ENCODE measurements at places on chromosomes 12 and 14.

- no peak for DNase-seq
Observed at GRCh38 chr12:88781909-88782308, 201.6 kb upstream of the KITLG start.

DNA sequence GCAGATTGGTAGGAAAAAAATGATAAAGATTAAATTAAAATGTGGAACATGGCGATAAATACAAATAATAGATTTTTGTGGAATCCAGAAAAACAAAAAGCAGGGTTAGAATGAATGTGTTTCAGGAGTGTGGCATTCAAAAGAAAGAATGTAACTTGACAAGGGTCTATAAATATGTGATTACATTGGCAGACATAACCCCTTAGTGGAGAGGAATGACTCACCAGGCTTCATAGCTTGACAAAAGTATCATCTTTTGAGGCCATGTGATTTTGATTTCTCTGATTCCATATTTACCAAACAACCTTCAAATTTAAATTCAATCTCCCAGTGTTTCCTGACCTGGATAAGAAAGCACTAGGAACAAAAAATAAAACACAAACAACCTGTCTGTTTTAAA lies 24.4 kb upstream of the MGST1 start:
- DNase-seq: no peak

DNA sequence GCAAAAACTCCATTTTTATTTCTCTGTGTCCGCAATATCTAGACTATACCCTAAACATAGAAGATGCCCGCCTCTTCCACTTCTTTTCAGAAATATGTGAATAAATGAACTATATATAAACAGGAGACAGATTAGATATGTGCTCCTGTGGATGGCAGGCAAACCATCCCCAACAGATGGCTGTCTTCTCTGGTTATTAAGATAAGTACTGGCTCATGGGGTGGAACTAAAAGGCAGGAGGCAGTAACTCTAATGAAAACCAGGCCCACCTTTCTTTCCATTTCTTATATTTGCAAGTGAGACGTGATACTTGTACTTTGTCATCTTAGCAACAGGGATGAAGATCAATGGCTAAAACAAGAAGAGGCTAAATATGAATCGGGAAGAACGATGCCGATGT lies 20.2 kb downstream of the E2F7 start:
- DNase-seq: no peak

GRCh38 chr14:99521176-99522024 lies 40.2 kb downstream of the CCNK start:
- no peak for DNase-seq

GRCh38 chr14:89849931-89850330 lies 104.6 kb downstream of the EFCAB11 start:
- no peak for DNase-seq

DNA sequence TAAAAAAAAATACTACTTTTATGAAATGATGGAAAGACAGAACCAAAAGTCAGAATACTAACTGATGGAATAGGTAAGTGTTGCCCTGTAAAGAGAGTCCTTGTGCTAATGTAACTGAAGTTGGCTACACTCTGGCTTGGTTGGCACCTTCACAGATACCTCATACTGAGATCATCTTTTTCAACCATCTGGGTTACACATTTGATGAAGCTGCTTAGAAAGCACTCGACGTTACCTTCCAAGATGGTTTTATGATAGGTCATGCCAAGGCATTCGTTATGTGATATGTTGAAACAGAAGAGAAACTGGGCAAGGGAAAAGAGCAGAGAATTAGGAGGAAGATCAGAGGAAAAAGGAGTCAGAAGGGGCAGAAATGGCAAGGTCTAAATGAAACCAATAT lies 203.8 kb downstream of the ADAMTS20 start:
- no peak for DNase-seq

DNA sequence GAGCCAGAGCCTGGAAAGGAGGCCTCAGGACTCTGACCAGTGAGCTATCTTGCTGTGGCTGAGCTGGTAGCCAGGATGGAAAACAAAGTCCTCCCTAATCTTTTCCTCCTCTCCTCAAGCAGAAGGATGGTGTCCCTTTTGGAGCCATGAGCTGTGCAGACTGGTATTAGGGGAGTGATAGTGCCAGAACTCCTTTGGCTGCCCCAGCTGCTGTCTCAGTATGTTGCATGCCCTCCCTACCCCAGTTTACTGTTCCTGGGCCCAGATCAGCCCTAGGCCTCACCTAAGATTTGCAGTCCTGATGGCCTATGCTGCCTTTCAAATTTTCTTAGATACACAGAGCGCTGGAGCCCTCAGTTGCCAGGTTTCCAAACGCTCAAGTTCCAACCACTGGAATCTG lies 150.3 kb upstream of the ALG10B start:
- DNase-seq: no peak

GRCh38 chr14:61202124-61202523 lies 79.0 kb downstream of the TMEM30B start:
- no peak for DNase-seq

- DNase-seq: no peak
Observed at GRCh38 chr12:52246720-52247621, 13.9 kb downstream of the KRT7 start.

GRCh38 chr14:99015833-99016232 lies 256.2 kb downstream of the BCL11B start:
- DNase-seq: no peak

DNA sequence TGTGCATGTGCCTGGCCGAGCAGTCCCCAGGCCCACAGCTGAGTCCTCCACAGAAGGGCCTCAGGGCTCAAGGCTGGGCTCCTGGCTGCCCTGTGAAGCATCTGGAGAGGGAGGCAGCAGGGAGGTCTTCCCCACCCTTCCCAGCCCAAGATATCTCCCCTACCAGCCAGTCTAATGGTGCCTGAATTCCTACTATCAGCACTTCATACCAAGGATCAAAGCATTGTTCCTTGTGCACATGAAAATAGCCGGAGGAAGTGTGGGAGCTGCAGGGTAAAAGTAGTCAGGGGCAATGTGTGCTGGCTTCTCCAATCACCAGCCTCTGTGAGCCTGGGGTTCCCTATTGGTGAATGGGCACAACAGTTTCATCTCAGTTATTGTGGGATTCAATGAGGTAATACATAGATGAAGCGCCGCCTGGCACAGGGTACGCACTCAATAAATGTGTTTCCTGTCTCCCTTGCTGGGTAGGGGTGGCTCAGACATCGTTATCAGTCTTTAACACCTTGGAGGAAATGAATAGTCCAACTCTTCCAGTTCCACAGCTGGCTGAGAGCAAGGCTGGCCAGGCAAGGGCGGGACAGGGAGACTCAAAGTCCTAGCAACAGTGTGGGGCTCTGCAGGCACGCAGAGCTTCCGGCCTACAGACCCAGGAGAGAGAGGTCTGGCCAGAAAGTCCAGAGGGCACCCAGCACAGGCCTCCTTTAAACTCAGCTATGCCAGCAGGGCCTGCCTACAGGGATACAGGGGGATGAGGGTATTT lies 39.1 kb upstream of the PNMA1 start:
- peak; percentile 29 for DNase-seq
